ENCODE measurements at places on chromosomes 6 and 20. TPM values are rescaled to one million over a fixed set of nuclear protein-coding genes. Genes with fewer than 3 reads are reported as not detected.

DNA sequence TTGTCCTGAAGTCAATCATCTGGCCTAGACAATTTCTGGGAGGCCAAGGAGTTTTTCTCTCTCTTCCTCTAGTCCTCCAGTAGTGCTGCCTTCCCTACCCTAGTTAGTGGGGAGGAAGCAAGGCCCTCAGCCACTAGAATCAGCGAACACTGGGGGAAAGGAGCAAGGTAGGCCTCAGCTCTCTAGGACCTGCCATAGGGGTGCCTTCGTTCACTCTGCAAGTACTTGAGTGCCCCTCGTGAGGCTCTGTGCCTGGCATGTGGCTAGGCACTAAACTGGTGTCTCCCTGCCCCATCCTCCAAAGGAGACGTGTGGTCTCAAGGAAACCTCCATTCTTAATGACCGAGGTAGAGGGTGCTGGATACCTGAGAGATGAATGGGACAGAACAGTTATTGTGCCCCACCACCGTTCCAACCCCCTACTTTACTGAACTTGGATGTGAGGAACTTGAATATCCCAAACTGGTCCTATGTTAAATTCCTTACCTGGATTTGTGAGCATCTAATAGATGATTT, 1.1 kb downstream of the DEF6 start:
- no peaks in the 10 kb centered on the region for H3K4me1 ChIP-seq
- no peak overlapping the region for H3K27ac ChIP-seq
- DNase-seq = no peak
- H3K36me3 ChIP-seq = no peaks in the 10 kb centered on the region
- no peaks in the 10 kb centered on the region for H3K27me3 ChIP-seq

The OPRM1 gene
- total RNA-seq = not detected

DNA sequence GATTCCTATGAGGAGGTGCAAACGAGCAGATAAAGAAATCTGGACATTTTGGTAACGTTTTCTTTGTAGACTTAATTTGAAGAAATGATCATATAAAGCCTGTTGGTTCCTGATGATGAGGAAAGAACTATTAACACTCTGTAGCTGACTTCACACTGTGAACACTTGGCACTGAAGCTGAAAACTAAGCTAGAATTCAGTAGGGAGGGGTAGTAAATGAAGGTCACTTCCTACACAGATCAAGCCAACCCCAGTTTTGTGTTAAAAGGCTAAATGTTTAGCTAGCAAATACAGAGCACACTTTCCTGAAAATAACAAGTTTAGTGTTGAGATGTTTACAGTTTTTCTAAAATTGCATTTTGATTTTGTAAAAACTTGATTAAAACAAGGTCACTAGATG, 296.2 kb upstream of the PRDM1 start:
- H3K27ac ChIP-seq = no peak overlapping the region
- H3K4me3 ChIP-seq = no peak overlapping the region
- no peak for DNase-seq
- no peaks in the 10 kb centered on the region for H3K4me1 ChIP-seq
- no peaks in the 10 kb centered on the region for H3K36me3 ChIP-seq

DNA sequence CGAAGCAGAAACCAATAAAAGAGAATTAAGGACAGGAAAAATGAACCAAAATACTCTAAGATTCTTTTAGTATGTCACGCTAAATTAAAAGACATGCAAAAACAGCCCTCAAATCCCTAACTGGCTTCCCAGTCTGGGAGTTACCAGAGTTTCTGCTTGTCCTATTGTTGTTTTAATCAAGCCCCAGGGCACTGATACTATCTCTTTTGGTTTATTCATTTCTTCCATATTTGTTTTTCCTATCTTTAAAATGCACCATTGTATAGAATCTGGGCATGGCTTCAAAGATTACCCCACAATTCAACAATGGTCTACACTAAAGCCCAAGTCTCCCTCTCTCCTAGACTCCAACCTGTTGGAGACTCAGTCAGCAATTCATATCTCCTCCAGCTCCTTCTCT, 169.1 kb downstream of the MYLK4 start:
- H3K27me3 ChIP-seq = no peaks in the 10 kb centered on the region
- no peaks in the 10 kb centered on the region for H3K36me3 ChIP-seq
- H3K4me1 ChIP-seq = no peaks in the 10 kb centered on the region
- H3K4me3 ChIP-seq = no peak overlapping the region
- H3K27ac ChIP-seq = no peak overlapping the region
- no peak for DNase-seq

- no peak overlapping the region for H3K27ac ChIP-seq
- no peak overlapping the region for H3K4me3 ChIP-seq
- H3K4me1 ChIP-seq = no peaks in the 10 kb centered on the region
- no peaks in the 10 kb centered on the region for H3K36me3 ChIP-seq
- no peaks in the 10 kb centered on the region for H3K27me3 ChIP-seq
- DNase-seq = no peak
Measured at GRCh38 chr6:157229132-157229618, 94.1 kb downstream of the TMEM242 start.

The VWA7 gene
- total RNA-seq = 0.39 TPM

GRCh38 chr6:119174879-119175817, 96.7 kb upstream of the FAM184A start:
- H3K27me3 ChIP-seq = no peaks in the 10 kb centered on the region
- DNase-seq = no peak
- H3K4me3 ChIP-seq = no peak overlapping the region
- H3K36me3 ChIP-seq = no peaks in the 10 kb centered on the region
- no peak overlapping the region for H3K27ac ChIP-seq
- H3K4me1 ChIP-seq = no peaks in the 10 kb centered on the region

DNA sequence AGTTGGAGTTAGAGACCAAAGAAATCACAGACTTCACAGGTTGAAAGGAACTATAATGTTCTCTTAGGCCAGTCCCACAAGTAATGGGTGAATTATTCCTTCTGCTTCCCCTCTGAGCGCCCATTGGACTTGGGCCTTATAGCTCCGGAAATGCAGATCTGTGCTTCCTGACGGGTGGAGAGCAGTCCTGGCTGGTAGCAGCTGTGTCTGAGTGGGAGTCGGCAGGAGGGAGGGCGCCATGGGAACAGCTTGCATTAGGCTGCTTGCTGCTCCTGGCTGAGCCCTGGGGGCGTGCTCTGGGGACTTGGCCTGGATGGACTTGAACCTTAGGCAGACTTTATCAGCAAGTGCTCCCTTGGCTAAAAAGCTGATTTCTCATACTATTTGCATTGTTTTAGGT, 18.4 kb upstream of the NUP153 start:
- DNase-seq = no peak
- H3K36me3 ChIP-seq = no peaks in the 10 kb centered on the region
- H3K4me3 ChIP-seq = no peak overlapping the region

Data from tibial nerve (tissue), 4 donors.